Stimulated activated CD4-positive, alpha-beta T cell treated with anti-CD3 and anti-CD28 coated beads, TNF-alpha, amount 100 ng/mL, for 48 hours (primary cell): ENCODE measurements at places on chromosomes 3 and 15.

- DNase-seq = no peak
Observed at GRCh38 chr3:194929578-194929960, 243.9 kb downstream of the FAM43A start.

DNA sequence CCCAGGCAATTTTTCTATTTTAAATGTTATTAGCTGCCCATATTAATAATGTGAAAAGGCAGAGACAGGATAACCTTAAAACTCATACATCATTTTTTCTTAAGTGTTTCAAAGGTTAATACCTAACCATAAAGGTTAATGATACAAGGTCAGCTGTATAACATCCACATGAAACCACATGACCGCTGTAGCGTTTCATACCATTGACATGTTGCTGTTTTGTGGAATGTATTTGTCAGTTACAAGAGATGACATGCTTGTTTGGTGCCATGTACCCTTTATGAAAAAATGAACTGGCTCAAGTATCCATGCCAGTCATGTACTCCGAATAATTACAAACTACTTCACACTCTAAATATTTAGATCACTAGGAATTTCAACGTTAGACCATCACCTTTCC, 207.4 kb downstream of the FMN1 start:
- no peak for DNase-seq

- no peak for DNase-seq
Observed at GRCh38 chr15:93126599-93126998, 37.6 kb upstream of the RGMA start.

DNA sequence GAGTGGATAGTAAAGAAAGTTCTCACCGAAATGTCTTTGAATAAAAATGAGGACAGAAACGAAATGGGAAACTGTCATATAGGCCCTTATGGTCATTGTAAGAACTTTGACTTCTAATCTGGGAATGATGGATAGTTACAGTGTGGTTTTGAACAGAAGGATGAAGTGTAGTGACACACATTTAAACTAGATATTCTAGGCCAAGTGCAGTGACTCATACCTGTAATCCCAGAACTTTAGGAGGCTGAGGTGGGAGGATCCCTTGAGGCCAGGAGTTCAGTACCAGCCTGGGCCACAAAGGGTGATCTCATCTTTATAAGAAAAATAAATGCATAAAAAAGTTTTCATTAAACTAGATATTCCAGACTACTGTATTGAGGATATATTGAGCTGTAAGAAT, 452.8 kb downstream of the ROBO1 start:
- DNase-seq = no peak

DNA sequence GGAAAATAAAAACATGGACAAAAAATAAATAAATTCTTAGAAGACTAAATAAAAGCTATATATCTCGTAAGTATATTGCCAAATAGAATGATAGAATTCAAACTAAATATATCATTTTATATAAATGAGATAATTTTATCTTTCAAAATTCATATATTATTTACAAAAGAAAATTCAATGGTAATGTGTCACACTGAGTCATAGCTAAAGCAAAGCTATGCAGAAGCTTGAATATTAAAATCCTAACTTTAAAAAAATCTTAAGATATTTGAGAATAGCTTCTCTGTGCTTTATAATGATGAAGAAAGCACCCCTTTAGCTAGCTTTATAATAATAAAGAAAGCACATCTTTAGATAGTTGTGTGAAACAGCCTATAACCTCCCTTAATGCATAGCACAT, 1010.8 kb downstream of the OTOL1 start:
- DNase-seq = no peak

- no peak for DNase-seq
Observed at GRCh38 chr15:88615303-88616107, 5.6 kb upstream of the AEN start.
